ENCODE measurements at places on chromosomes 12 and 14.

DNA sequence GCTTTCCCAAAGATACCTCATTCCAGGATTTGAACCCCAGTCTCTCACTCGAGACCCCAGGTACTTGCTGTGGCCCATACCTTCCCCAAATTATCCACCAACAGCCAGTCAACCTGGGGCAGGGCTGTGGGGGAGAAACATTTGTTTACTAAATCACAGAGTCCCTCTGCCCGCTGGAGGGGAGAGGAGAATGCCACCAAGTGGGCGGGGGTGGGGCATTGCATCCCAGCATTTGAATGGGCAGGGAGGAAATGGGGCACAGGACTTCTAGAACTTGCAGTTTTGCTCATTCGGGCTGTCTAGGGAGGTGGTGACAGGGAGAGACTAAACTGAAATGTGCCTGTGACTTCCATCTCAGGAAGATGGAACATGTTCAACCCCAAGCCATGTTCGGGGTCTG is 10.9 kb upstream of the SERPINA9 start:
- DNase-seq: no peak

DNA sequence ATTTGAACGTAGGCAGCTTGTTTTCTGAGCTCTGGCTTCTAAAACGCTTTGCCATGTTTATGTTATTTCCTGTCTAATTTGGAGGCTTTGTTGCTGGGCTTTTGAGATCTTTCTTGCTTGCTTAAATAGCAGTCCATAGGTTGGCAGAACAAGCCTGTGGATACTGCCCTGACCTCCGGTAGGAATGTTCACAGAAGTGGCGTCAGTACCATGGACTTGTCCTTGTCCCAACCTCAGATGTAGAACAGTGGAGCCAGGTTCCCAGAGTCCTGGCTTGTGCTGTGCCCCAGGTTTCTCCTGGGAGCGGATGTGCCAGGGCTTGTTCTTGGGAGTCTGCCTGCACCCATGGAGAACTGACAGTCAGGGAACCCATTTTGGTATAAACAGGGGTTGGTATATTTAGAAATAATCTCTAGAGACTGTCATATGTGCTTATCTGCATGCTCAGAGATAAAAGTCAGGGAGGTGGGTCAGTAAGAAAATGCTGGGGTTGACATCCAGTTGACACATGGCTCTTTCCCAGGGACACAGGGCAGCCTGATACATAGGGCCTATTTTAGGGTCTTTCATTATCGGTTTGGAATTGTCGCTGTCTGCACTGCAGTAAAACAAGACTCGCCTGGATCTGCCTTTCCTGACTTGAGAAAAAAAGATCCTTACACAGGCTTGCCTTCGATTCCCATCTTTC is 22.9 kb downstream of the CACNA1C start:
- no peak for DNase-seq

GRCh38 chr14:100791348-100791735 is 34.6 kb upstream of the MEG3 start:
- DNase-seq: no peak

GRCh38 chr14:91322623-91323022 is 78.1 kb upstream of the GPR68 start:
- DNase-seq: no peak

GRCh38 chr14:44609201-44609600 is 102.1 kb upstream of the FSCB start:
- DNase-seq: no peak

DNA sequence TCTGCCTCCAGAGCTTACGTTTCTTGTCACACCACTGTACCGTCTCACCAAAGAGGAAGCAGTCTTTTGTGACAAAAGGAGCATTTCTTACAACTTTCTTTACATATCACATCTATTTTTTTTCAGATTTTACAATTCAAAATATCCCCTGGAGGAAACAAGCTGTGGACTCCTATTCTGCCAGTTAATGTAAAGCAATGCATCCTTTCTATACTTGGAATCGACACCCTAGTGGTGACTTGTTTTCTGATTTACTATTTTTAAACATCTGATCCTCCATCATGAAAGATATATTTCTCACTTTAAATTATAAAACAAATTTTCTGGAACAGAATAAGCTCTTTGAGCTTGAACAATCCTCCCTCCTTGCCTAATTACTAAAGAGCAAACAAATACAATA is 34.8 kb downstream of the AICDA start:
- no peak for DNase-seq

- DNase-seq: no peak
These were observed 45.0 kb upstream of the P2RX7 start for GRCh38 chr12:121087467-121088194.
